ENCODE measurements at places on chromosomes 5 and 9. TPM values are rescaled to one million over a fixed set of nuclear protein-coding genes. Genes with fewer than 3 reads are reported as not detected.

BHMT2 gene
- 6.4 TPM for total RNA-seq

SPEF2 gene
- total RNA-seq: 4.1 TPM

GCNT4 gene
- total RNA-seq: 2.3 TPM

LRRTM2 gene
- 2.6 TPM for total RNA-seq

CDC20B gene
- total RNA-seq: under 0.01 TPM

C6 gene
- total RNA-seq: not detected

TOR1A gene
- total RNA-seq: 38.3 TPM

BSPRY gene
- total RNA-seq: not detected

Measured in smooth muscle cell of trachea (primary cell).